NCI-H187 (cell line): ENCODE measurements at places on chromosomes 4 and X.
A peak's percentile ranks its signal among the peaks of the same experiment; 100 is the strongest.

DNA sequence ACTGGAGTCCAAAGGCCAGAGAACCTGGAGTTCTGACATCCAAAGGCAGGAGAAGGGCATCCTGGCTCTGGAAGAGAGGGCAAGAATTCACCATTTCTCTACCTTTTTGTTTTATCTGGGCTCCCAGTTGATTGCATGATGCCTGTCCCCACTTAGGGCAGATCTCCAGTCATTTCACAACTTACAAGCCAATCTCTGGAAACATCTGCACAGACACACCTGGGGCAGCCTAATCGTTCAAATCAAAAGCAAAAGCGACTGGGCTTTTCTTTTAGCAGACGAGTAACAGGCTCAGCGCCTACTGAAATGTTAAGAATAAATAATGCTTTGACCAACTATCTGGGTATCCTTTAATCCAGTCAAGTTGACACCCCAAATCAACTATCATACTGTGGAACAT lies 136.0 kb upstream of the NPY2R start:
- DNase-seq, result no peak

- DNase-seq, result no peak
Observed at GRCh38 chr4:172656055-172656454, 512.6 kb upstream of the GALNT7 start.

- no peak for DNase-seq
Observed at GRCh38 chr4:130110770-130111169, 1014.8 kb downstream of the C4orf33 start.

GRCh38 chr4:113881256-113881655 lies 98.2 kb downstream of the ARSJ start:
- DNase-seq, result no peak

GRCh38 chr4:55395529-55396307 lies at the start of gene TMEM165:
Gene TMEM165, plus strand, starts transcription at chr4:55395957. Its CDS starts 233 bp downstream, at chr4:55396190.
- peak; percentile 89 for DNase-seq

- no peak for DNase-seq
Observed at GRCh38 chr4:140326395-140326993, 47.0 kb upstream of the SCOC start.

DNA sequence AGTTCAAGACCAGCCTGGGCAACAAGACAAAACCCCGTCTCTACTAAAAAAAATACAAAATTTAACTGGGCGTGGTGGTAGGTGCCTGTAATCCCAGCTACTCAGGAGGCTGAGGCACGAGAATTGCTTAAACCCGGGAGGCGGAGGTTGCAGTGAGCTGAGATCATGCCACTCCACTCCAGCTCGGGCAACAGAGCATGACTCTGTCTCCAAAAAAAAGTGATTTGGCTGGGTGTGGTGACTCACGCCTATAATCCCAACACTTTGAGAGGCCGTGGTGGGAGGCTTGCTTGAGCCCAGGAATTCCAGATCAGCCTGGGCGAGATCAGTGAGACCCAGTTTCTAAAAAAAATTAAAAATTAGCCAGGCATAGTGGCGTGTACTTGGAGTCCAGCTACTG lies 4.1 kb downstream of the OPHN1 start:
- DNase-seq, result no peak

- DNase-seq, result peak; percentile 48
Observed at GRCh38 chr4:112348488-112349158, 51.5 kb downstream of the ALPK1 start.

- DNase-seq, result no peak
Observed at GRCh38 chr4:57153207-57153606, 43.0 kb upstream of the IGFBP7 start.

DNA sequence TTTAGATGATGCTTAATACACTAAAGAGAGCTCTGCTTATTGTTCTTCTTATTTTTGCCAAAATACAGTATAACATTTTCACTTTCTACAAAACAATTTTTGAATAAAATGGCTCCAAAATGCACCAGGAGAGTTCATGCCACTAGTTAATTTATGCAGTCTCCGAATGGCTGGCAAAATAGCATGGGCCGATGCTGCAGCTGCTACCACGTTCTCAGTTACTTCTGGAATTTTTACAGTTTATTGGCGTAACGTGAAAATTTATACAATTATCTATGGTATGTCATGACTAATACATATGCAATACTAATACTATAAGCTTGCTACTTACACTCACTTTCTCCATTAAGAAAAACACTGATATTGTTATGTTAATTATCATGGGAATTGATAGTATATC lies 16.5 kb downstream of the KLHL13 start:
- no peak for DNase-seq

GRCh38 chrX:120797188-120797851 lies 78.3 kb downstream of the CT47B1 start:
- DNase-seq, result no peak
